Caco-2 (cell line): ENCODE measurements at places on chromosomes 16 and 17. TPM values are rescaled to one million over a fixed set of nuclear protein-coding genes. Genes with fewer than 3 reads are reported as not detected.

DNA sequence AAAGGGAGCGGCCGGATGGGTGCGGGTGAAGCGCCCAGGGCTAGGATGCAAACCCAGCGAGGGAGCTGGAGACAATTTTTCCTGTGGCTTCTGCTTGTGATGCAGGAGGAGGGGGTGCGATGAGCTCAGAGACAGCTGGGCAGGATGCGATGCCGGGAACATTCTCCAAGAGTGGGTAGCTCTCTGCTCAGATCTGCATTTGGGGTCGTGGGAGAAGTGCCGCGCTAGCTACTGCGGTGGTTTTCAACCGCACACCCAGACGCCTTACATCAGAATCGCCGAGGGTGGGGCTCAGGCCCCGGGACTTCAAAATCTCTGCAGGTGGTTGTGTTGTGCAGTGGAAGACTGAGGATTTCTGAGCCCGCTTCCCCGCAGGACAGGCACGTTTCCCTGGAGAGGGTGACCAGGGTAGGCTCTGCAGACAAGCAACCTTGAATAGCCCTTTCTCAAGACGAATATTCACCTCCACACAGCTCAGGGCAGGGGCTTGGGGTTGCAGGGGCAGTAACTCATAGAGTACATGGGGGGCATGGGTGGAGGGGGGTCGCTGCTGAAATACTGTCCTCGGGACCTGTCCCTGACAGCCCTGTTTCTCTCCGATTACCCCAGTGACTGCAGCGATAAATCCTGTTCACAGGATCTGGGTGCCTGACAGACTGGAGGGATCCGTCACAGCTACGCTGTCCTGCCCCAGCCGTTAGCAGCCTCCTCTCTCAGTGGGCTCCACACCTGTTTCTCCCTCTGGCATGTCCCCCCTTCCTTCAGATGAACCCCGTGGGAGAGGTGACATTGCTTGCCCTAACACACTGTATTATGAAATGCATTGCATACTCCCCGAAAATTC is 63.3 kb downstream of the HAPSTR1 start:
- H3K4me1 ChIP-seq, result no peaks in the 10 kb centered on the region
- no peaks in the 10 kb centered on the region for H3K27me3 ChIP-seq
- no peak overlapping the region for H3K4me3 ChIP-seq
- H3K36me3 ChIP-seq, result no peaks in the 10 kb centered on the region

DNA sequence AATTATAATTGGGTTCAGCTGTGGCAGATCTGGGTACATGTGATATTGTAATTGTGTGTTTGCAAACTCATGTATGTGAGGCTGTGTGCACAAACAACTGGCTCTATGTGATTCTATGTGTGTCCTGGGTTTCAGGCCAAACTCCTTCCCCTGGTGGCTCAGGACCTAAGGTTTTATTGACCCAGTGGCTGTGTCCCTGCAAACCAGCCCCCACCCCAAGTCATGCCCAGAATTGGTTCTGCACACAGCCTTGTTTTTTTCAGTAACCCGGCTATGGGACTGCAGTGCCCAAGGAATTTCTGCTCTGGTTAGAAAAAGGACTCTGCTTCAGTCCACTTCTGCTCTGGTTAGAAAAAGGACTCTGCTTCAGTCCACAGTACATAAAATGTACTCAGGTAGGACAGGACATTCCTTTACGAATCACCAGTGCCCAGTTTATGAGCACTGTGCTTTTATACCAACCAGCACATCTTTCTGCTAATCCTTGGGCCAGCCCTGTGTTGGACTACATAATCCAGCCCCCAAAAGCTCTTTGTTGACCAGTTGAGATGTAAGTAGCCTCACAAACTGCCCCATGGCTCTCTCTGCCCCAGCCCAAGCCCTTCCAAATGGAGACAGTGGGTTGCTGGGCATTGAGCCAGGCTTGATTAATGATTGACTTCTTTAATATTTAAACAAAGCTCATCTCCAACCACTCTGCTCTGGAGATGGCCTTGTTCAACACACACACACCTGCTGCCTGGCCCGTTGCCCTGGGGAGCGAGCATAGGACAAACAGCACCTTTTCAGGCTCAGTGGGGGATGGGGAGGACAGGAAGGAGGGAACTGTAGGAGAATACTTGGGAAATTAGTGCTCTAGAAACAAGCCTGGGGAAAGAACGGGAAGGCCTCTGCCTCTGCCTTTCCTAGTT is 2.9 kb upstream of the KCNH6 start:
- H3K36me3 ChIP-seq, result no peaks in the 10 kb centered on the region
- DNase-seq, result no peak
- no peak overlapping the region for H3K4me3 ChIP-seq
- H3K27me3 ChIP-seq, result no peaks in the 10 kb centered on the region
- H3K27ac ChIP-seq, result no peak overlapping the region
- H3K4me1 ChIP-seq, result 0 out of 2 replicates have a peak, but pooled peaks cover 4% of the 10 kb centered on the region

DNA sequence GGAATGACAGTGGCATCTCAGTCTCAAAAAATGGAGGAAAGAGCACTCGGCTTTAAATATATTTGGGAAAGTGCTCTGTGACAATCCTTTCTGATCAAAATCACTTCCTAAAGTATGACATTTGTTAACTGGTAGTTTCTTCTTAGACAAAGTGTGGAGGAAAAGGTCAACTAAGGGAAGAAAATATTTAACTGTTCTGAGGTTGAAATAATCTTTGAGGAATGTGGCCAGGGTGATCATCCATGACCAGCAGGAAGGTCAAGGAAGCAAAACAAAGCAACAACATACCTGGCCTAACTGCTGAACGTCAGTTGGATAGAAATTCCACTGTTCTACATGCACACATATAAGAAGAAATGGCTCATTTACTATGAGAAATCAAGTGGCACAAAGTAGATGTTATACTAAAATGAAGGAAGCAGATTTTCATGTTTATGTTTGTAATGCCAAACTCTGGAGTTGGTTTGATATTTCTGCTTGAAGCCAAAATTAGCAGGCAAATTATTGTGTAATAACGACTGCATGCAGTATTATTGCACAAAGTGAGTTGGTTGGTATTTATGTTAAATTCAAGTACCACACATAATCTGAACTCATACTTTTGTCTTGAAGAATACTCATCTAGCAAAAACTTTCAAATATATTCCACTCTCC is 87.3 kb upstream of the CORO6 start:
- DNase-seq, result no peak
- peaks cover 39% of the 10 kb centered on the region for H3K4me1 ChIP-seq
- no peaks in the 10 kb centered on the region; the same call in 1 of the 2 replicates for H3K36me3 ChIP-seq
- H3K27me3 ChIP-seq, result no peaks in the 10 kb centered on the region
- peak overlapping the region; percentile 35 for H3K27ac ChIP-seq

DNA sequence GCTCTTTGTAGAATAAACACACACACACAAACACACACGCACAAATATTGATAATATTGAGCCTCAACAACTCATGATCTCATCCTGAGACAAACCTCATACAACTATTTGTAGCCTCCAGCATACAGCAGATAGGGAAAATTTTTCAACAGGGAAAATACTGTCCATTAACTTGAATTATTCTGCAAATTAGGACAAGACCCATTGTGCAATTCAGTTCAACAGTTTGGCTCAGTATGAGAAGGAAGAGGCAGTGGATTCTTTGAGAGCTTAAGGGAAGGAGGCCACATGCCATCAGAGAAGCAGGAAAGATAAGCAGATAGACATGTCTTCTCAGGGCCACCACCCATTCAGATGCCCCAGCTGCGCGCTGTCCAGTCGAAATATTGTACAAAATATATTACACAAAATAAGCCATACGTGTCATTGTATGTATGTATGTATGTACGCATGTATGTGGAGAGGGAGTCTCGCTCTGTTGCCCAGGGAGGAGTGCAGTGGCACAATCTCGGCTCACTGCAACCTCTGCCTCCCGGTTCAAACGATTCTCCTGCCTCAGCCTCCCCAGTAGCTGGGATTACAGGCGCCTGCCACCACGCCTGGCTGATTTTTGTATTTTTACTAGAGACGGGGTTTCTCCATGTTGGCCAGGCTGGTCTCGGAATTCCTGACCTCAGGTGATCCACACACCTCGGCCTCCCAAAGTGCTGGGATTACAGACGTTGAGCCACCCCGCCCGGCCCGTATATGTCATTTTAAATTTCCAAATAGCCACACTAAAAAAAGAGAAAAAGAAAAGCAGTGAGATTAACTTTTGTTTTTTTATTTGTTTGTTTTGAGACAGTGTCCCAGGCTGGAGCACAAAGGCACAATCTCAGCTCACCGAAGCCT is 1.8 kb downstream of the ZC3H7A start:
- no peaks in the 10 kb centered on the region for H3K27me3 ChIP-seq
- peak overlapping the region; percentile 93 for H3K4me3 ChIP-seq
- peaks cover 1% of the 10 kb centered on the region; the same call in 1 of the 2 replicates for H3K36me3 ChIP-seq
- H3K4me1 ChIP-seq, result peaks cover 23% of the 10 kb centered on the region

DNA sequence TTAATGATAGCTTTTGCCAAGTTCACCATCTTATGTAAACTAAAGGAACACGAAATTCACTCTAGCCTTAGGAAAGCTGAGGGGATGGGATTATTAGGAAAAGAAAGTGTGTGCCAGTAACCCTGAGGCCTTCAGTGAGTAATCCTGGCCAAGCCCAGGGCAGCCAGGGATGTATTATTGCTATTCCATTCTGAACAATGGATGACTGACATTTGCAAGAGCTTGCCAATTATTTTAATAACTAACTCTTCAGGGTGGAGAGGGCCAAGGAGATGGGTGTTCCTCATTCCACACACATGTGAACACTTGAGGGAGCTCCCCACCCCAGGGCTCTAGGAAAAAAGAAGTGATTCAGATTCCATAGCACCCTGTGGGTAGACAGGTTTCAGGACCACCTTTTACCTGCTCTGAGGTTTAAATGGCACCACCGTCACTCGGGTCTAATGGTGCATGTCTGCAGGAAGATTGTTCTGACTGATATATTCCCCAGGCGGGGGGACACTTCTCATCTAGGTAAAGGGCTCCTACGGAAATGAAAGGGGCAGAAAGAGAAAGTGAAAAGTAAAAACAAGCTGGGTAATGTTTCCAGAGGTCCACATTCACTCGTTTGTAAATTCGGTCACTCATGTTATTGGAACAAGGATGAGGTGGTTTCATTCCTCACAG is 41.5 kb downstream of the TK2 start:
- DNase-seq, result no peak
- no peaks in the 10 kb centered on the region for H3K27me3 ChIP-seq
- H3K4me3 ChIP-seq, result no peak overlapping the region
- H3K36me3 ChIP-seq, result peaks cover 1% of the 10 kb centered on the region

- H3K27ac ChIP-seq, result peak overlapping the region; percentile 86
- DNase-seq, result no peak
- no peaks in the 10 kb centered on the region for H3K27me3 ChIP-seq
- no peak overlapping the region for H3K4me3 ChIP-seq
- peaks cover 9% of the 10 kb centered on the region; the same call in 1 of the 2 replicates for H3K36me3 ChIP-seq
These were observed 81.6 kb upstream of the LGALS9 start for GRCh38 chr17:27549251-27549893.

GRCh38 chr17:64964796-64965195 is 45.5 kb upstream of the LRRC37A3 start:
- no peaks in the 10 kb centered on the region; the same call in 1 of the 2 replicates for H3K4me1 ChIP-seq
- no peaks in the 10 kb centered on the region for H3K27me3 ChIP-seq
- H3K4me3 ChIP-seq, result peak overlapping the region; percentile 14; the same call in 1 of the 2 replicates
- peak overlapping the region; percentile 45 for H3K27ac ChIP-seq
- H3K36me3 ChIP-seq, result no peaks in the 10 kb centered on the region

GRCh38 chr17:73155410-73156165 is 9.2 kb upstream of the SSTR2 start:
- peaks cover 21% of the 10 kb centered on the region for H3K4me1 ChIP-seq
- no peaks in the 10 kb centered on the region for H3K36me3 ChIP-seq
- no peaks in the 10 kb centered on the region for H3K27me3 ChIP-seq
- DNase-seq, result no peak
- no peak overlapping the region for H3K4me3 ChIP-seq

DNA sequence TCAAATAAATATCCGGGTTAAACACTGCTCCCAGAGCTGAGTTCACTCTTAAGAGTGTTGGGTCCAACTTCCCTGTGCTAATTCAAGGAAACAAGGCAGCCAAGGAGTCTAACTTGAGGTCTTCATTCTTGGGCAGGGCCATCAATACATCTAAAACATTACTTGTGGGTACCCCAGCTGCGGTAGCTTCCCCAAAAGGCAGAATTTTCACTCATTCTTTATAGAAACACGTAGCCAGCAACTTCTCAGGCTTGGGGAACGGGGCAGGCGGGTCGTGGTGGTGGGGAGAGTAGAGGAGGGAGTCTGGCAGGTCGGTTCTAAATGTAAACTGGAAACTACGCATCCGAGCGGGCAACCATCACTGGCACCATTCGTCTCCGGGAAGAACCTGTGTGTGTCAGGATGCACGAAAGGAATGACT is 666 bp upstream of the METTL9 start:
- peak; percentile 18 for DNase-seq
- peak overlapping the region; percentile 76 for H3K27ac ChIP-seq
- H3K4me1 ChIP-seq, result no peaks in the 10 kb centered on the region

GRCh38 chr17:20706751-20707373 is 127.3 kb downstream of the CDRT15L2 start:
- DNase-seq, result no peak
- H3K4me3 ChIP-seq, result no peak overlapping the region
- no peaks in the 10 kb centered on the region for H3K4me1 ChIP-seq
- no peaks in the 10 kb centered on the region for H3K27me3 ChIP-seq

- H3K27me3 ChIP-seq, result no peaks in the 10 kb centered on the region
- peak overlapping the region; percentile 92 for H3K27ac ChIP-seq
- no peak for DNase-seq
- peaks cover 12% of the 10 kb centered on the region for H3K36me3 ChIP-seq
These were observed 1.7 kb upstream of the MAZ start for GRCh38 chr16:29804455-29805231.

DNA sequence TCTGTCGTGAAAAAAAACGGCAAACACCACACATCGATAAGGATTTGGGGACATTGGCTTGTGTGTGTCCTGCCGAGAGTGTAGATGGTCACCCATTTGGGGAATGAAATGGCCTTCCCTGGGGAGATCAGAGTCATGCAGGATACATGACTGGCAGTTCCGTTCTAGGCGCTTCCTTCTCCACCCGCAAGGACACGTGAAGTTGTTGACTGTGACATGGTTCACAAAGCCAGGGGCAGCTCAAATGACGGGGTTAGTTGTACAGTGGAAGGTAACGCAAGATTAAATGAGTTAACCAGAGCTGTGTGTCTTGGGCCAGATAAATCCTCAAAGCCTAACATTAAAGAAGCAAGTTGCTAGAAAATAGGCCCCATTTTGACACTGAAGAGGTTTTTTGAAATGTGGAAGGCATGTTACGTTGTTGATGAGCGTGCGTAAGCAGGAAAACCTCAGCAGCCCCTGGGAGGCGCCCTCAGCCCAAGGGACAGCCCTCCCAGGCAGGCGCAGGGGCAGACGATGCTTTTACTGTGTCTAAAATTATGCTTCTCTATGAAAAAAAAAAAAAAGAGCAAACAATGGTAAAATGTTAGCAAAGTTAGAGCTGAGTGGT is 35.9 kb upstream of the CHMP6 start:
- H3K36me3 ChIP-seq, result no peaks in the 10 kb centered on the region
- no peaks in the 10 kb centered on the region for H3K27me3 ChIP-seq

- no peaks in the 10 kb centered on the region for H3K27me3 ChIP-seq
- peaks cover 21% of the 10 kb centered on the region for H3K4me1 ChIP-seq
- H3K4me3 ChIP-seq, result no peak overlapping the region
These were observed 6.0 kb upstream of the GLIS2 start for GRCh38 chr16:4309833-4310266.

GRCh38 chr17:51876986-51877385 is 281.5 kb downstream of the CA10 start:
- no peak overlapping the region for H3K27ac ChIP-seq
- H3K4me3 ChIP-seq, result no peak overlapping the region
- DNase-seq, result no peak
- no peaks in the 10 kb centered on the region for H3K27me3 ChIP-seq
- H3K4me1 ChIP-seq, result no peaks in the 10 kb centered on the region
- no peaks in the 10 kb centered on the region for H3K36me3 ChIP-seq

Gene LPO
- 0.23 and 0.54 TPM in 2 replicates for total RNA-seq

Gene ASPA
- 0.27 and 0.42 TPM in 2 replicates for total RNA-seq

Gene CES4A
- total RNA-seq, result not detected in 2 replicates

Gene C16orf54
- total RNA-seq, result not detected in 2 replicates

Gene WFIKKN1
- 0.39 and 0.54 TPM in 2 replicates for total RNA-seq

Gene SLFN11
- total RNA-seq, result not detected in 2 replicates

Gene GPR139
- total RNA-seq, result not detected in 2 replicates

Gene ZPBP2
- total RNA-seq, result not detected in 2 replicates

Gene AOC2
- total RNA-seq, result 3.7 and 4.2 TPM in 2 replicates

Gene GRB7
- total RNA-seq, result 83.3 and 98.6 TPM in 2 replicates

Gene KRT32
- not detected in 2 replicates for total RNA-seq
